ENCODE measurements at places on chromosomes 1 and 21.

DNA sequence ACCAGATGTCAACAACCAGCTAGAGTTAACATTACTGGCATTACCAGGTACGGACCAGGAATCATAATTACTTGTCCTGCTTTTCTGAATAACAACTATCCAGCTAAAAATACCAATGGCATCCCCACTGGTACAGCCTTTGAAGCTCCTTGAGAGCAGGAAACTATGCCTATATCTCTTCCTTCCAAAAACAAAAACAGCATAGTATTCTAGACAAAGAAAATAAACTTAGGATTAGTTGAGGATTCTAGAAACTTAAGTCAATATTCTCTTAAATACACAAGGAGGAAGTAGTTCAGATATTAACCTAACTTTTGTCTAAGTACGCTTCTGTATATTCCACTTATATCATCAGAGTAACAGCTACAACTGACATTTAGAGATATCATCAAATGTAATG lies 3.0 kb downstream of the FUBP1 start:
- DNase-seq: no peak

DNA sequence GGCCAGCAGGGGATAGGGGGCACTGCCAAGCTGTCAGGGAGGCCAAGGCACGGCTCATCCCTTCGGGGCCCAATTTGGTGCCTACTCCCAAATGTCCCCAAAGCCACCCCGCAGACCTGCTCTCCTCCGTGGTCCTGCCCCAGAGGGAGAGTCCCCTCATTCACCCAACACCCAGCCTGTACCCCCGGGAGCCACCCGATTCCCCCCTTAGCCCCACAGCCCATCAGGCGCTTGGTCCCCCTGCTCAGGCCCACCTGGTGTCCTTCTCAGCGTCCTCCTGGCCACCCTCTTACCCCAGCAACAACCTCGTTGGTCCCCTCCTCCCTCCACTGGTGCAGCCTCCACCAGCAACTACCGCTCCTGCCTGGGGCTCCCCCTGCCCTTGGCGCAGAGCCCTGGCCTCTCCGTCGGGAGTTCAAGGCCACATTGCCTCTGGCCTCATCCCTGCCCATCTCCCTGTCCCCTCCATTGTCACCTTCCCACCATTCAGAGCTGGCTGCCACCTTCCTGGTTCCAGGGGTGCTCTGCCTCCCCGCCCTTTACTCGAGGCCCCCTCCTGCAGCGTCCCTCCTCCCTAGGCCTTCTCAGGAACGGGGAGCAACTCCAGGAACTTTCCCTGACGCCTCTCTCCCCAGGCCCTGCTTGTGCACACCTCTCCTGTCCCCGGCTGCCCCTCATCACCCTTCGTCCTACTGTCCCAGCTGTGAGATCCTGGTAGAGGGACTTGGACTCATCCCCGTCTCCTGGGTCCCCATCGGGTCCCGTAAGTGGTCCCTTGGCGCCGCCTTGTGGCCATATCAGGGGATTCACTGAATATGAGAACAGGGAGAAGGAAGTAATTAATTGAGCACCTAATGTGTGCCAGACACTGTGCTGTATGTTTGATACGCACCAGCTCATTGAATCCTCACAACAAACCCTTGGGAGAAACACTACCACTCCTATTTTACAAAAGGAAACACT lies 73.9 kb downstream of the RAP1GAP start:
- peak; percentile 74 for DNase-seq

DNA sequence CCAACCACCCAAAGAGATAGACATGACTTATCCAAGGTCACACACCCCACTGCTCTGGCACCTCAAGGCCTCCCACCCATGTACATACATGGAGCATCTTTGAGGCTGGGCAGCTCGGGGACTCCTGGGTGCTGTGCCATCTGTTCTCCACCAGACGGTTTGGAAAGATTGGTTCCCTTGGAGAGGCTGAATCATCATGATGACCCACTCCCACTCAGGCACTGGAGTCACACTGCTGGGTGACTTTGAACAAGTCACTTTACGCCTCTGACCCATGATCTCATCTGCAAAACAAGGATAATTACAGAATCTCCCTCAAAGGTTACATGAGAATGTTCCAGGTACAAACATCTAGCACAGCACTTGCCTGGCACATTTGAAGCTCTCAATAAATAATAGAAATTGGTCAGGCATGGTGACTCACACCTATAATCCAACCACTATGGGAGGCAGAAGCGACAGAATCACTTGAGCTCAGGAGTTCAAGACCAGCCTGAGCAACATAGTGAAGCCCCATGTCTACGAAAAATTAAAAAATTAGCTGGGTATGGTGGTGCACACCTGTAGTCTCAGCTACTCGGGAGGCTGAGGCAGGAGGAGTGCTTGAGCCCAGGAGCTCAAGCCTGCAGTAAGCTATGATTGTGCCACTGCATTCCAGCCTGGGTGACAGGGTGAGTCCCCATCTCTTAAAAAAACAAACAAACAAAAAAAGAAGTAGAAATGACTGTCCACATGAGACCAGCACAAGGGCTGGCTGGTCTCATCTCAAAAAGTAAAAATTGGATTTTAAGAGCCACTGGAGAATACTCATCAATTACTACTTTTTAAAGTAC lies 74.9 kb downstream of the RRAGC start:
- no peak for DNase-seq

- DNase-seq: no peak
These were observed 368.0 kb downstream of the HHAT start for GRCh38 chr1:210696709-210697108.

- DNase-seq: no peak
These were observed 81.3 kb downstream of the NEK7 start for GRCh38 chr1:198238121-198238520.

GRCh38 chr1:5242850-5243249 lies 588.4 kb downstream of the AJAP1 start:
- no peak for DNase-seq

DNA sequence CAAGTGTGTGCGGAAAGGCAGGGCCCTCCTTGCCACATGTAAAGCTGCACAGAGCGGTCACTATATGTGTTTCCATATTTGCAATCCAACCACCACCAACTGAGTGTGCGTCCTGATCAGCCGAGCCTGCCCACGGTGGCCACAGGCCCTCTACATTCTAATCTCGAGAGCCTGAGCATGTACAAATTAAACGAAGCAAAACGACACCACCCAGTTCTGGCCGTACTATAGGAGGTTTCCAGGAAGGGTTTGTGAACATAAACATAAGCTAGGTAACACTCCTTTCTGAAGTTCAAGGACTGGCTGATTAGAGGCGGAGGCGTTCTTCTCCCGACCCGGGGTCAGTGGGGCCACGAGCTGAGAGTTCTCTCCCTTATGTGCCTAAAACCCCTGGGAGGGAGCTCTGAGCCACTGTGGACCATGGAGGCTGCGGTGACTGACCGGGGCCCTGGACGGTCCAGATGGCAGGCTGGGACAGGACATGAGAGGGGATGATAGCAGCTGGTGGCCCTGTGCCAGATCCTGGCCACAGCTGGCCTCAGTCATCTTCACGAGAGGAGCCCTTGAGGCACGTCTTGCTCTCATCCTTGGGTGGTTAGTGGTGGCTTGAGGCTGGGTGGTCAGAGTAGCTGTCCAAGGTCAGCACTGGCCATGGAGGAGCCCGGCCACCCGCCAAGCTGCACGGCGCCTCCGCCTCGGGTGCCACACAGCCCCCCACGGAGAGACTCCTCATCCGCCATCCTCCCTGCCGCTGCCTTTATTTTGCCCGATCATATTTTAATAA lies 39.1 kb upstream of the TRAPPC10 start:
- no peak for DNase-seq

DNA sequence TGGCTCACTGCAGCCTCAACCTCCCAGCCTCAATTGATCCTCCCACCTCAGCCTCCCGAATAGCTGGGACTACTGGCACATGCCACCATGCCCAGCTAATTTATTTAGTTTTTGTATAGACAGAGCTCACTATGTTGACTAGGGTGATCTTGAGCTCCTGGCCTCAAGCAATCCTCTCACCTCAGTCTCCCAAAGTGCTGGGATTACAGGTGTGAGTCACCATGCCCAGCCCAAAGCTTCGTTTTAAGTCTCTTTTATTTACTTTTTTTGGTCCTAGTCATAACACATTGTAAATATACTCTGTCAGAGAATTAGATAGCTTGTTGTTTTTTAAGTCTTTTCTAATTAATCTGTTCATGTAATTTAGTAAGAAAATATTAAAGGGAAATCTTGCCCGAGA lies 42.8 kb downstream of the KCNK1 start:
- DNase-seq: no peak
